Globus pallidus (tissue), 1 donor: ENCODE measurements at places on chromosomes 7 and 10.

DNA sequence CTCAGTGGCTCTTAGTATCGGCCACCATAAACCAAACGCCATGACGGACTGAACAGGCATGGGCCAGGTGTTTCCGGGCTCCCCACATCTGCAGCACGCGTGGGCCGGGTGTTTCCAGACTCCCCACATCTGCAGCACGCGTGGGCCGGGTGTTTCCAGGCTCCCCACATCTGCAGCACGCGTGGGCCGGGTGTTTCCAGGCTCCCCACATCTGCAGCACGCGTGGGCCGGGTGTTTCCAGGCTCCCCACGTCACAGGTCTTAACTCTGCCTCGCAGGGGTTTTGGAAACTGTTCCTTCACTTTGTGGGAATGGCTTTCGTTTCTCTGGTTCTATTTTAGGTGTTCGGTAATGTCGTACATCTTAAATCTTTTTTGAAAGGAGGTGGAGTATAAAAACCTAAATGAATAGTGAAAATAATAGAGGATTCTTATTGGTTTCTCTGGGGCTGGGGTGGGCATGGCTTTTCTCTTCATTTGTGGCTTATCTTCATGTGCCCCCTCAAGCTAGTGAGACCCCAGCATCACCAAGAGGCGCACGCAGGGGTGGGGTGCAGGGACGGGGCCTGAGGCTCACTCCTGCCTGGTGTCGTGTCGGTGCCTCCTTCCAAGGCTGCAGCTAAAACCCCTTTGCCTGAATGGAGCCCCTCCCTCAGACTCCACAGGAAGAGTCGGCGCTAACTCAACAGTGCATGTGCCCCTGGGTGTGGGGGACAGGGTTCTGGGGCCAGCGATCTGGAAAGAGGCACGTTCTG is 126.3 kb downstream of the WDR37 start:
- no peak for DNase-seq

DNA sequence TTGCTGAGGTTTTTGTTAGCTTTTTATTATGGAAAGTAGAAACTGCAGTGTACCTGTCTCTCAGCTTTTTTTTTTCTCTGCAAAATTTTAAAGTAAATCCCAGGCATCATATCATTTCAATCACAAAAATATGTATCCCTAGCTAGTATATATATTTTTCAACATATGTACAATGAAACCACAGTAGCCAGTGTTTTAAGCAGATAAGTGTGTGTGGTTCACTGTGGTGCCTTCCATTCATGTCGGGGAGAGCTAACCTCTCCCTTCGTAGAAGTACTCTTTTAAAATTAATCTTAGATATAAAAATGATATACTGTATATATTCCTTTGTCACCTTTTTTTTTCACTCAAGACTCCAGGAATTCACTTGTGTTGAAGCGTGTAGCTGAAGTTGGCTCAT is 22.7 kb downstream of the CUL1 start:
- no peak for DNase-seq

DNA sequence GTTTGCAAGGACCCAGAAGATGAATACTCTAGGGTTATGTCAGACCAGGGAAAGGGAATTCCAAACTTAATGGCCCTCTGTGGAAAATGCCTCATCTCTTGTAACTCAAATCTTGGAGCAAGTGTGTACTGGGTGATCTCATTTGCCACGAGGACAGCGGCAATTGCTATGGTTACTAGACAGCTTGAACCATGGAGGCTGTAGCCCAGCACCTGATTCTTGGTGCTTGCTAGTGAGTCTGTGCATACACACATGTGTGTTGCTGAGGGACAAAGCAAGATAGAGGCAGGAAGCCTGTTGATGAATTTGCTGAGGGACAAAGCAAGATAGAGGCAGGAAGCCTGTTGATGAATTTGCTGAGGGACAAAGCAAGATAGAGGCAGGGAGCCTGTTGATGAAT is 58.6 kb upstream of the FEZF1 start:
- DNase-seq, result no peak

- DNase-seq, result no peak
These were observed 63.8 kb downstream of the ENTPD1 start for GRCh38 chr10:95819620-95820329.

DNA sequence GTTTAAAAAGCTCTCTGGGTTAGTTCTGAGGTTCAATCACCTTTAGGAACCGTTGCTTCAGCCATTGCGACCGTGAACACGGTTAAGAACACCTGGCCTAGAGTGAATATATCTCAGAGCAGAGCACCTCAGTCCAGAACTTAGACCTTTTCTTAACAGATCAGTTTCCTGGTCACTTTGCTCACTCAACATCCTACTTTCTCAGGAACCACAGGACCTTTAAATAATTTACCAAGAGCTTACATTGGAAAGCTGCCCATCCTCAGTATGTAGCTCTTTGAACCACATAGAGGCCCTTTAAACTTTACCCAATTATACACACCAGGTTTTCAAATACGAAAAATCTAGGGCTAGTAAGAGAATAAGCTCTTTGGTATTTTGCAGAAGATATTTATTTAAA is 153.2 kb downstream of the NRBF2 start:
- no peak for DNase-seq

DNA sequence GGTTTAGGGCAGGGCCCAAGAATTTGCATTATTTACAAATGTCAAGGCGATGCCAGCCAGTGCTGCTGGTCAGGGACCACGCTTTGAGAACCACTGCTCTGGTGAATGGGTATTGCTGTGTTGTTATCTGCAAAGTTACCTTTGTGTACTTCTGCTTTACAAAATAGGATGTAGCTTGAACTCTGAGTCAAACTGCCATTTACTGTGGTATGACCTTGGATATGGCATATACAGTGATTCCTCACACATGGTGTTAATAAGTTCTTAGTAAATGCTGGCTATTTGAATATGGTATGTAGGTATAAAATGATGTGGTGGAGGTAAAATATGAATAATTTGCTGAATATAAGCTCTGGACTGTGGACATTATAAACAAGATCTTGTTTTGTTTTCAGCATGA is 148.9 kb downstream of the AUTS2 start:
- no peak for DNase-seq

GRCh38 chr10:106044503-106044902 is 1120.0 kb downstream of the SORCS1 start:
- DNase-seq, result no peak

GRCh38 chr10:117470733-117471132 is 71.8 kb upstream of the EMX2 start:
- DNase-seq, result no peak

- DNase-seq, result no peak
These were observed 420.5 kb downstream of the RPS24 start for GRCh38 chr10:78454123-78454645.

GRCh38 chr10:119049777-119050176 is 20.3 kb downstream of the NANOS1 start:
- no peak for DNase-seq

DNA sequence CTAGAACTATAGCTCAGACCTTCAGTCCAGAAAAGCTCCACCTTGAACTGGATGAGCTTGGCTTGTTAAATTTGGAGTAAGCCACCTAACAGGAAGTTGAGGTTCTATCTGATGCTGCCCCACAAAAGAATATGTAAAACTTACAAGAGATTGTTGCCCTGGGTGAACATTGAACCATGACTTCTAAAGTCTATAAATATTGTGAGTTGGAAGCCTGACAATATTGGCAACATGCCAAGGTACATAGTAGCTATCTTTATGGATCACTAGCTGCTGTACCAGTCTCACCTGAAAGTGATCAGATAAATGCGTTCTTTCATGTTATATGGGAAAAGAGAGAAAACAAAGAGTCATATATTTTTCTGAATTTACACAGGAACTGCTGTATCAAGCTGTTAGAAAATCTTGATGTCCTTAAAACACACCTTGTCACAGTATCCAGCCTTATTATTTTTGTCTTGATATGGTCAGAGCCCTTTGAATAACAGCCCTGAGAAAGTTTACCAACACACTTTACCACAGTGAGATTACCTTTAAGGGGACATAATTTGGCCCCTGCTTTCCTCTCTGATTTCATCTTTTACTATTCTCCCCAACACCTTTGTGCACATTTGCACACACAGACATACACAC is 92.0 kb downstream of the LSMEM1 start:
- DNase-seq, result no peak

GRCh38 chr10:101834341-101834740 is 9.3 kb downstream of the KCNIP2 start:
- no peak for DNase-seq

- no peak for DNase-seq
These were observed 1.8 kb downstream of the SLC12A9 start for GRCh38 chr7:100854146-100854895.
